ENCODE measurements at places on chromosomes 3 and 15.

GRCh38 chr3:100227511-100227921 lies 33.3 kb upstream of the TBC1D23 start:
- no peak for DNase-seq

- DNase-seq: no peak
Observed at GRCh38 chr3:123605789-123606234, 21.0 kb upstream of the HACD2 start.

- DNase-seq: no peak
Observed at GRCh38 chr15:48718646-48719045, 73.1 kb upstream of the FBN1 start.

DNA sequence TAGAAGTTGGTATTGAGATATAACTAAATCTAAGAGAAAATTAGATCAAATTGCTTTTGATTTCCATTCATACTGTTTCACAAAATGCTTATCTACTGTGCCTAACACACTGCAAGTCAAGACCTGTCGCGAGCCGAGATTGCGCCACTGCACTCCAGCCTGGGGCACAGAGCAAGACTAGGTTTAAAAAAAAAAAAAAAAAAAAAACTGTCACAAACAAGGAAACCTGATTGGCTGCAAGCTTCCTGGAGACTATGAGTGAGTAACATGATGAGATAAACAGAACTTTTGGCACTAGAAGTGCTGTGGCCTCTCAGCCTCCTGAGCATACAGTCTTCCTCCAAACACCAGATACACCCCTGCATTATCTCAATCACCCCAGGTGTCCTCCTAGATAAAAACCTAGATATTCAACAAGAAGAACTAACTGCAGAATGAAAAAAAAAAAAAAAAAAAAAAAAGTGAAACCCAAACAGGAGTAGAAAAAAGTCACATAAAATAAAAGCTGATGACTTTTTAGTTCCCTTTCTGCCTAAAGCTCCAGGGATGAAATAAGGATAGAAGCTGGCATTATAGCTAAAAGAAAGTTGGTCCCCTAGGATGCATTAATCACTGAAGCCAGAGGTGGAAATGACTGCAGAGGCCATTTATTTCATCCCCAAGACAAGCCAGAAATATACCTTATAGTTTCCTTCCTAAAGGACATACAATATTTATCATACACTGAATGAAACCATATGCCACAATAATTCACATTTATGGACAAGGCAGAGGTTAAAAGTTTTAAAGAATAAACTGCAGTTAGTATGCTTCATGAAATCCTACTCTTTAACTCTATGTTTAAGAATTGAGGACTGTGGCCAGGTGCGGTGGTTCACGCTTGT lies 82.4 kb downstream of the P3H2 start:
- no peak for DNase-seq

GRCh38 chr3:45603226-45603625 lies 8.7 kb downstream of the LIMD1 start:
- no peak for DNase-seq

- DNase-seq: no peak
Observed at GRCh38 chr3:9782770-9783169, 9.5 kb downstream of the TADA3 start.

- no peak for DNase-seq
Observed at GRCh38 chr3:81249540-81250029, 511.9 kb downstream of the GBE1 start.

DNA sequence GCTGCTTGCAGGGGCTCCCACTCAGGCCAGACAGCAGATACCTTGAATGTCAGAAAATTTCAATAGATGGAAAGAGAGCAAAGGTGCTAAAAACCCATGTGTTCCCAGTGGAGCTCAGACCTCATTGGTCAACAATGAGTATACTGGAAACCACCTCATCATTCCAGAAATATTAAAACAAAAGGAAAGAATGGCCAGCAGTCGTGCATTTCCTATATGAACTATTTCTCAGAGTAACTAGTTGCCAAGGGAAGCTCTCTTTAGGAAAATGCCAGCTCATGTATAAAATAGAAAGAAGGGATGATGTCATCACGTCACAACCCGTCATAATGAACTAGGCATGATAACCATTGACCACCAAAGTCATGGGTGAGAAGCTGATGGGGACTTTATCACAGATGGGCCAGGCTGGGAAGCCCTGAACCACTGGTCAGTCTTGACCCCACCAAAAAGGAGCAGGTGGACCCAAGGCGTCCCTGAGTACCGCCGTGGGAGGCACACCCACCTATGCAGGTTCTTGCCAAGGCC lies 17.5 kb downstream of the DNAJB8 start:
- no peak for DNase-seq

DNA sequence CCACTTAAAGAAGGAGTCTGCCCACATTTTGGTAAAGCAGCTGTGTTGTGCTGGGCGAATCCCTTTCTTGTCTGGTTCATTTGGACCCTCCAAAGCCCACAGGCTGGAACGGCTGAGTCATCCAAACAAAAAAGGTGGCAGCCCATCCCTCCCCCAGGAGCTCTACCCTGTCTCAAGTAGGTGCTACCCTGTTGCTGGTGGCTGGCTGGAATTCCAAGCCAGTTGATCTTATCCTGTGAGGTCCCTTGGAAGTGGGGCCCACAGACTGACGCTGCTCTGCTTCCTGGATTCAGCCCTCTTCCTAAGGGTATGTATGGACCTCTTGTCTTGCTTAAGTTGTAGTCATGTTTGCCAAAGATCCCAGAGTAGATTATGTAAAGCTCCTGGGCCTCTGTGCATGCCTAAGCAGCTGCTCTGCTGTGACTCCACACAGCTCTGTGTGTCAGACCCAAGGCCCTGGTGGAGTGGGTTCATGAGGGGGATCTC lies 44.5 kb downstream of the CCR1 start:
- no peak for DNase-seq

DNA sequence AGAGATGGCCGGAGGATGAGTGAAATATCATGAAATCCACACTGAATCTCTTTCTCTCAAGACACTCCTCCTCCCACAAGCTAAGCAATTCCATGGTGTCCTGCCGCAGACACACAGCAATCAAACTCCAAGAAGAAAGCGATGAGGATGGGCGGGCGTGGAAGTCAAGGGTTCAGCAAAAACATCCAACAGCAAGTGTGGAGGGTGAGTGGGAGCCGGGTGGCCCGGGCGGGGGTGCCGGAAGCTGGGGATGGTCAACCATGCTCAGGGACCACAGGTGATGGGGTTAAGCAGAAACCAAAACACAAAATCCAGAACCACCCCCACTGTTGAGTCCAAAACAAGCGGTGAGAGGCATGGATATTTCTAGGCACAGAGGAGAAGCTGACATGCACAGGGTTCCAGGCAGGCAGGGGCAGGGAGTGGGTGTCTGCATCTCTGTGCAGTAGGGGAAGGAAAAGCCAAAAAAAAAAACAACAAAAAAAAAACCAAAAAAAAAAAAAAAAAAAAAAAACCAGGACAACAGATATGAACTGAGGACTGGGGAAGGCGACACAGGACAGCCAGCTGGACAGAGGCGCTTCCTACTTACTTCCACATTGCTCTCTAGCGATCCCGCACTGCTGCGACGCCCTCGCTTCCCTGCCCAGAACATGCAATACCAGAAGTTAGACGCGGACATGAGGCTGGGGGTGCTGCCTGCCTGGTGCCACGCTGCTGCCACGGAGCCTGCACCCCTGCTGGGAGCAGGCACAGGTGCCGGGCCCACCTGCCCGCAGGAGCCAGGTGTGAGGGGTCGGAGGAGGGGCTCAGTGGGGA lies 61.0 kb upstream of the RPL32 start:
- no peak for DNase-seq

- DNase-seq: peak; percentile 31
Observed at GRCh38 chr3:126474498-126475412, 936 bp downstream of the ZXDC start.
